NCI-H1092 treated with DMSO at 0.1 percent for 48 hours (cell line): ENCODE measurements at places on chromosomes 3 and 15.

DNA sequence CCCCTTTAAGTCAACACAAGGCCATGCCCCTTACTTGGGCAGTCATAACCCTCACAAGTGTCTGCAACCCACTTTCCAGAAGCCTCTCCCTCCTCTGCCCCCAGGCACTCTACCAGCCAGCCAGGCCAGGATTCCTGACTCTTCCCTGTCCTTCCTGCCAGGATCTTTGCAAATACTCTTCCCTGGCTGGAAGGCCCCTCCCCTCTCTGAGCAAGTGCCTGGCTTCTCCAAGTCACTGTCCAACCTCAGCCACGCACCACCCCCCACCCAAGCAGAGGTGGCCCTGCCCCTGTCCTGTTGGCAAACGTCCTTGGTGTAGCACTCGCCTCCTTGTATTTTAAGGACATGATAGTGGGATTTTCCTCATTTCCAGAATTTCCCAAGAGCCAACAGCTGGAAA is 54.7 kb upstream of the USP3 start:
- no peak for DNase-seq

DNA sequence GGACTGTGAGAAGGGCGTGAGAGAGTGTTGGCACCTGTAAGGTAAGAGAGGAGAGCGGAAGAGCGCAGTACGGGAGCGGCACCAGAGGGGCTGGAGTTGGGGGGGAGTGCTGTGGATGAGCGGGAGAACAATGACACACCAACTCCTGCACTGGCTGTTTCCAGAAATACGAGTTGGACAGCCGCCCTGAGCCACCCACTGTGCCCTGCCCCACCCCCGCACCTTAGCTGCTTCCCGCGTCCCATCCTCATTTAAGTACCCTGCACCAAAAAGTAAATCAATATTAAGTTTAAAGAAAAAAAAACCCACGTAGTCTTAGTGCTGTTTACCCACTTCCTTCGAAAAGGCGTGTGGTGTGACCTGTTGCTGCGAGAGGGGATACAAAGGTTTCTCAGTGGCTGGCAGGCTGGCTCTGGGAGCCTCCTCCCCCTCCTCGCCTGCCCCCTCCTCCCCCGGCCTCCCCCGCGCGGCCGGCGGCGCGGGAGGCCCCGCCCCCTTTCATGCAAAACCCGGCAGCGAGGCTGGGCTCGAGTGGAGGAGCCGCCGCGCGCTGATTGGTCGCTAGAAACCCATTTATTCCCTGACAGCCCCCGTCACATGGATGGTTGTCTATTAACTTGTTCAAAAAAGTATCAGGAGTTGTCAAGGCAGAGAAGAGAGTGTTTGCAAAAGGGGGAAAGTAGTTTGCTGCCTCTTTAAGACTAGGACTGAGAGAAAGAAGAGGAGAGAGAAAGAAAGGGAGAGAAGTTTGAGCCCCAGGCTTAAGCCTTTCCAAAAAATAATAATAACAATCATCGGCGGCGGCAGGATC is at the start of gene SOX2:
Gene SOX2, plus strand, starts transcription at position 601 of the 811 bp plus-strand sequence. CDS start 436 bp downstream, outside the sequence.
- DNase-seq, result peak; percentile 74

GRCh38 chr3:10356461-10356981 is 35.6 kb upstream of the SEC13 start:
- peak; percentile 40 for DNase-seq

DNA sequence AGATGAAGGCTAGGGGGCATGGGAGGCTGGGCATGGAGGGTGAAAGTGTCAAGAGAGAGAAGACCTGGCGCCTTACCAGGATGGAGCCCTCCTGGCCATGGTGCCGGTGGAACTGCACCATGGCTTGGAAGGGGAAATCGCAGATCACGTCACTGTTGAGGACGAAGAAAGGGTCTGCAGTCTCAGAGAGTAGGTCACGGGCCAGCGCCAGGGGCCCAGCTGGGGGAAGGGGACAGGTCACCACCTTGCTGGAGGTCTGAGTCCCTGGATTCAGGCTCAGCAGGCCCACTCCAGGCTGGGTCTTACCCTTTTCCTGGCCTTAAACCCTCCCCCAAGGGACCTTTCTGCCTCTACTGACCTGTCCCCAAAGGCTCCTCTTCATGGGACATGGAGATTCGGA is 855 bp downstream of the GMPPB start:
- DNase-seq, result no peak

DNA sequence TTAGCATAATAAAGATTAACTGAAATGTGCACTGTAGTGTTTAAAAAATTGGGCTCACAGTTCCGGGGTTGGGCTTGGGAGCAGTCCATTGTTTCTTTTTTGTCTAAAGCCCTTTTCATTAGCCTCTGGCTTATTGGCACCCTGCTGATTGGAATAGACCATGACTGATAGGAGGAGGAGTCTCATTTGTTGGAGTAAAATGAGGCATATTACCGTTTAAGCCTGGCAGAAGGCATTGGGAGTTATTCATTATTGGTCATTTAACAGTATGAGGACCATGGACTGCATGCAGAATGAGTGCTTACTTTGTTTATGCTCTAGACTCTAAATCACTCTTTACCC is 139.0 kb upstream of the CGNL1 start:
- peak; percentile 49 for DNase-seq

- no peak for DNase-seq
Observed at GRCh38 chr3:134397755-134398154, 23.5 kb upstream of the AMOTL2 start.

DNA sequence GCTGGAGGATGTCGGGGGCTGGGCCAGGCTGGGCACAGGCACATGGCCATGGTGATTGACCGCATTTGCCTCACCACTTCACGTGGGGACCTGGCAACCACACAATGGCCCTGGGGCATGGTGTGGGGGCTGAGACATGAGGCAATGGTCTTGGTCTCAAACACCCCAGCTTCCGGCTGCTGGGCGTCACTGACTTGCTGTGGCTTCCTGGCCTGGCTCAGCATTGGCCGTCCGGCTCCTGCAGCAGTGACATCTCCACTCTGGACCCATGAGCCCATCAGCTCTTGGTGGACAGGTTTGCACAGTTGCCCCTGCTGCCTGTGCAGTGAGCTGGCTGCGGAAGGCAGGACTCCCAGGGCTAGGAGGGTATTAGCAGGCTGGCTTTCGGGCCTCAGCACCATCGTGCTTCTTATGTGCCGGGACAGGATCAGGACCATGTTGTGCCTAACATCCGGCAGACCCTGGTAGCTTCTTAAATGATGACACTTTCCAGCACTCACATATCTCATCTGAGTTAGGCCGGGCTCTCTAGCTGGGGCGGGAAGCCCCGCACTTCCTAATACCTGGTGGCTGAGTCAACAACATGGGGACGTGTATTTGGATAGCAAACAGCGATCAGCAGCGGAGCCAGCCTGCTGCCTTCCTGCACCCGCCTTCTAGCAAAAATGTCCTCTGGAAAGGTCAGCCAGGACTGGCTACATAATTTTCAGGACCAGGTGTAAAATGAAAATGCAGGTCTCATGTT is 34.1 kb downstream of the ZNF710 start:
- DNase-seq, result peak; percentile 25

DNA sequence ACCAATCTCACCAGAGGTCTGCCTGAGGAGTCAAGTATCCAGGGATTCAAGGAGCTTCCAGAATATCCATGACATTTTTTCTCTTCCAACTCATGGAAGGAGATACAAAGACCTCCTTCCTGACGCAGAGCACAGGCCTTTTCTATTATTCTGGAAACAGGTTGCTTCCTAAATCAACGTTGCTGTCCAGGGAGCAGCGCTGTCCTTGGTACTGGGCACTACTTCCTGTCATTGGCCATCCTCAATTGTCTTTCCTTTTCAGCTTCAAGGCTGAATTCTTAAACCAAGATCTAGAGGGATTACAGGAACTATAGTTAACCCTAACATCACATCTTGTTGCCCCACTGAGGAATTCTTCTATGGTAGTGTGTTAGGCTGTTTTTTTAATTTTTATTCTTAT is 50.4 kb upstream of the TBC1D21 start:
- no peak for DNase-seq

DNA sequence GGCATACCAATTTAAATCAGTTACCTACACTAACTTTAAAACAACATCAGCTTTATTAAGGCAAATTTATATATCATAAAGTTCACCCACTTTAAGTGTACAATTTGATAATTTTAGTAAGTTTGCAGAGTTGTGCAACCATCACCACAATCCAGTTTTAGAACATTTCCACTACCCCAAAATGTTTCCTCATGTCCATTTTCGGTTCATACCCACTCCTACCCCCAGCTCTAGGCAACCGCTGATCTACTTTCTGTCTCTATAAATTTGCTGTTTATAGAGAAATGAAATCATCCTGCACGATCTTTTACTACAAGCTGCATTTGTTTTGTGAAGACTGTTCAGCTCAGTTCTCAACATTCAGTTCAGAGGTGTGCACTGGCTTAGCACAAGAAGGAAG is 31.5 kb upstream of the FAM81A start:
- no peak for DNase-seq

- no peak for DNase-seq
Observed at GRCh38 chr3:41000471-41000870, 198.8 kb upstream of the CTNNB1 start.
